GOT3 (cell line): ENCODE measurements at places on chromosomes 5 and 9.

DNA sequence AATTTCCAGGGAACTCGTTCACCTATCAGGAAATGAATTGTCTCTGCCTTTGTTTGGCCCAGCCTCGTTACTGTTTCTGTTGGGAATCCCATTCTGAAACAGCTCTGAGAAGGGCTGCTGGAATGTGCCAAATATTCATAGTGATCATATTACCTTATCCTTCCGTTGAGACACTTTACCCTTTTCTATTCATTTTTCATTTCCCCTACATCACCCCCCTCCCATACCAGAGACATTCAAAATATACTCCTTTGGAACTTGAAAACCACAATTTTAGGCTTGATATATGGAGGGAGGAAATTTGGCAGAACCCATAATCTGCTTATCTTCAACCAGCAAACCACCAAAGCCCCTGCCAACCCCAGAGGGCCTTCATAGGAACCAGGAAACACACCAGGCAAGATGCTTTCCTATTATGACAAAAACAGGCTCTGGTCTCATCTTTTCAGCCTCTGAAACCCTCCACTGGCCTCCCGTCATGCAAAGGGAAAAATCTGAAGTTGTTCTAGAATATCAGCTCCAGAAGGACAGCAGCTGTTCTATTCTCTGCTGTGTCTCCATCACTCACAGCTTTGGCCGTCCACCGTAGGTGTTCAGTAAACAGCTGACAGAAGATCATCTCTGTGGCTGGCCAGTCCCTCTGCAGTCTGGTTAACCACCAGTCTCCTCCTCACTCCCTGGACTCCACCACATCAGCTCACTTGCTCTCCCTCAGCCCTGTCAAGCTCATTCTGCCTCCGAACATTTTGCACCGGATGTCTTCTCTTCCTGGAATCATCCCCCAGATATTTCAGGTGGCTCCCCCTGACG, 217.2 kb upstream of the WWC1 start:
- no peak for DNase-seq

DNA sequence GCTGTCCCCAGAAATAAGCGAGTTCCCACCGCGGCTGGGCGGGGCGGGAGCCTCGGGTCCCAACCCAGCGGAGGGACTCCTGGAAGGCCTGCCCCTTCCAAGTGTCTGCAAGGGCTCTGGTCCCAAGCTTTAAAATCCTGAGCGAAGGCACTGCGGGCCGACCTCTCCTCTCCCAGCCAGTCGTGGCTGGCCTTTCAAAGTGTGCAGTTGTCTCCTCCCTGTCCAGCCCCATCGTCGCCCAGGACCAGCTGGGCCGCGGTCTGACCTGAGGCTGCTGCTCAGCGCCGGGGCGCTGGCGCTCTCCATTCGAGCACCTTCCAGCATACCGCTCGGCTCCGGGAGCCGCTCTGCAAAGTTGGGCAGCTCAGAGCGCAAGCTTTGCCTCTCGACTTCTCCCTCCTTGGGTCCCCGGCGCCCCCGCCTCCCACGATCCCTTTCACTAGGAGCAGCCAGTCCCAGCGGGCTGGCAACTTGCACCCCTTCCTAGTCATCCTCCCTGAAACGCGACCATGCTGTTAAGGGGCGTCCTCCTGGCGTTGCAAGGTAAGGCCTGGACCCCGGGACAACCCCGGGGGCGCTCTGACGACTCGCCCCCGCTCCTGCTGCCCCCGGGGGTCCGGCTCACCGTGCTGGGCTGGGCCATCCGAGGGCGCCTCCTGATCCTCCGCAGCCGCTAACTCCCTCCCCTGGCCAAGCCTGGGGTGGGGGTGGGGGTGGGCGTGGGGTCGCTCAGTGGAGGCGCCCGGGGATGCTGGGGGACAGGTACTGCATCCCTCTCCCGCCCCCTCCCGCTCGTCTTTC, at the start of gene MAMDC2:
TSS of gene MAMDC2 (plus strand) at position 160 of the 801 bp plus-strand sequence. CDS start at position 510, 350 bp downstream.
- no peak for DNase-seq

DNA sequence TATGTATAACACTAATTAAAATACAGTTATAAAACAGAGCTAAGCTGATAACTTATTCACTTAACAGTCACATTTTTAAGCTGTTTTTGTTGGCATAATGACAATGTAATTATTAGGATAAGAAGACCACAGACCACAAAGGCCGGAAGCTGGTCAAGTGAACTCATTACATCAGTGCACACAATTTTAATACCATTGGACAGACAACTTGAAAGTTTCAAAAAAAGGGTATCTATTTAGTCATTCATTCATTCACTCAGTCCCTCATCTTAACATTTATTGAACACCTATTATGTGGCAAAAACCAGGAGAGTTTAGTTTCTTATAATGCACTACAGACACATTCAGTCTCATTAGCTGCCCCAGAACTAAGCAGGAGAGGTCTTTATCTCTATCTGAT, 11.6 kb downstream of the ERP44 start:
- DNase-seq: no peak

- DNase-seq: no peak
Observed at GRCh38 chr5:30932273-30933017, 261.0 kb upstream of the CDH6 start.
